H7 (cell line): ENCODE measurements at places on chromosomes 6 and 20. TPM values are rescaled to one million over a fixed set of nuclear protein-coding genes. Genes with fewer than 3 reads are reported as not detected.

GRCh38 chr20:24147961-24148360 lies 159.4 kb upstream of the GGTLC1 start:
- no peak for DNase-seq

DNA sequence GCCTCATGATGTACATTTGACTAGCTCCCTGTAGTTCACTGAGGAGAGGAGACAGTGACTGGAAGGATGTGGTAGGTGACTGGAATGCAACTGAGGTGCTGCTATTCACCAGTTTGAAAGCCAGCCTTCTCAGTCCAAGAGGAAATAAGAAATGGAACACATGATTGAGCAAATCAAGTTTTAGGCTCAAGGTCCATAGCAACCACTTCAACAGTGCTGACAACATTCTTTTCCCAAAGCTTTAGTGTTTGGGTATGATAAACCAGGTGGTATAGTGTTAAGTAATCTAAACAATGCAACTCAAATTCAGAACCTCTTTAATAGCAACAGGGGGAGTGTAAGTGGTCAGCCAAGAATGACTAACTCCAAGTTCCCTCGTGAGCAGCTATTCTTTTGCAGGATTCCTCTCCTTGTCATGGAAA lies 9.2 kb downstream of the ZHX3 start:
- DNase-seq: peak; percentile 46

GRCh38 chr6:129508477-129509145 lies 201.4 kb downstream of the ARHGAP18 start:
- no peak for DNase-seq

DNA sequence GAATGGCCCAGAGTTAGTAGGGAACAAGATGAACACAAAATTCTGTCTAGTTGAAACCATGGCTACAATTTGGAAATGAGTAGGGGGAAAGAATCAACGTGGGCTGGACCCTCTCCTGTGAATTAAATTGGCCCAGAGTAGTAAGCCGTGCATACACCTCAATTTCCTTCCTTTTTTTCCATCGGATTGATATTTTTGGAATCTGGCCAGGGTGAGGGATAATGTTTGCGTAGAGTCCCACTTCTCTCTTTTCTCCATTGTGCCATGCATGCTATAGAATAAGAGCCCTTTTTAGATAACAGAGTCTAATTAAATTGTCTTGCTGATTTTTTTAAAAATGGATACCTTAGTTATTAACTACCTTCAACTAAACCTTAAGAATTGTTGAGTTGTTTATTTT lies 35.2 kb downstream of the XRN2 start:
- no peak for DNase-seq

FABP7 gene
- 0.11 and 0.28 TPM in 2 replicates for total RNA-seq

CPXM1 gene
- total RNA-seq: 105 and 109 TPM in 2 replicates

C6orf141 gene
- total RNA-seq: 7.5 and 8.7 TPM in 2 replicates
